ENCODE measurements at places on chromosomes 13 and 19.
A peak's percentile ranks its signal among the peaks of the same experiment; 100 is the strongest.

GRCh38 chr19:41515015-41515652, 60.8 kb upstream of the CEACAM21 start:
- DNase-seq, result no peak

- DNase-seq, result no peak
Measured at GRCh38 chr19:33701565-33701964, 79.8 kb downstream of the CHST8 start.

DNA sequence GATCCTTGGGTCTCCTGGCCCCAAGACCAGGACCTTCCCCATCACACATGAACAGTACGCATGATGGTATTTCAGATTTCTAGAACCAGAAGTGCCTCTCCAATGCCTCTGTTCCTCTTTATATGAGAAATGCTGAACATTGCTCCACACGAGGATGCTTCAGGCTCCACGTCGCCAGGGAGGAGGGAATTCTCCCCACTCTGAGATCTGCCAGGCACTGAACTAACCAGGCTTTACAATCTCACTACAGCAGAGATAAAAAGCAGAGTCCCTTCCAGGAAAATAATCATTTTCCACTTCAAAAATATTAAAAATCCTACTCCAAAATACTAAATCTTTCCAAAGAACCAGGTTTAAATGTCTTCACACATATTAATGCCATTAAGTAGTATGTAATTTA, 10.4 kb downstream of the DOCK9 start:
- no peak for DNase-seq

- DNase-seq, result peak; percentile 65
Measured at GRCh38 chr19:11496391-11497163, 9.1 kb downstream of the ZNF653 start.

DNA sequence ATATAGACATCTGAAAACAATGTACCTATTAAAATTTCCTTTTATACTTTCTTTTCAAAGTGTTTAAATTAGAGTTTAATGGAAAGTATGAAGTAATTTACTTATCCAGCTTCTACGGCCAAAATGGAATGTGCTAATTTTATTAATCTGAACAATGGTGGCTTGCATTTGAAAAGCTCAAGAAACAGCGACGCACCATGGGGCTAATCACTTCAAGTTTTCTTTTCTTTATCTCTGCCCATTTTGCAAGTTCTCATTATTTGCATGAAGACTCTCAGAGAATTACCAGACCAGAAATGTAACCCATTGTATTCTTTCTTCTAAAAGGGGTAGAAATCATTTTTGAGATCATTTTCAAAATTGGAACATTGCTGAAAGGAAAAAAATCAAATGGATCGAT, 204.0 kb upstream of the STARD13 start:
- DNase-seq, result no peak

DNA sequence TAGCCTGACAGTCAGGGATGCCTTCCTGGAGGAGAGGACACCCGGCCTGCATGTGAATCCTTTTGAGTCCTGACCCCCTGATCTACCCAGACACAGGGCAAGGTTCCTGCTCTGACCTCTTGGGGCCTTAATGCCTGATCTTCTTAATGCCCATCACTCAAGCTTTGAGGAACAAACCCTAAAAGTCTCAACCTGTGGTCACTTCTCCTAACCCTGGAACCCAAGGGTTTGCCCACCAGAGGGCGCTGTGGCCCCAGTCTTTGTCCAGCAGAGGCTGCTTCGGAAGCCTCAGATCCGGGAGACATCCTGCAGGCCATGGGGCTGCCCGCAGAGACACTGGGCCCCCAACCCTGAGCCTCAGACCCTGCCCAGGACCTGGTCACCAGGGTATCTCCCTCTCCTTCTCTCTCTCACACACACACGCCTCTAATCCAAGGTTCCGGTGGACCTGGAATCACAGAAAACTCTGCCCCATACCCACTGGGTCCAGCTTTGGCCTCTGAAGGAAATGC, 9.8 kb upstream of the DPF1 start:
- DNase-seq, result peak; percentile 73

GRCh38 chr13:84903391-84903790, 895.8 kb downstream of the SLITRK6 start:
- DNase-seq, result no peak

DNA sequence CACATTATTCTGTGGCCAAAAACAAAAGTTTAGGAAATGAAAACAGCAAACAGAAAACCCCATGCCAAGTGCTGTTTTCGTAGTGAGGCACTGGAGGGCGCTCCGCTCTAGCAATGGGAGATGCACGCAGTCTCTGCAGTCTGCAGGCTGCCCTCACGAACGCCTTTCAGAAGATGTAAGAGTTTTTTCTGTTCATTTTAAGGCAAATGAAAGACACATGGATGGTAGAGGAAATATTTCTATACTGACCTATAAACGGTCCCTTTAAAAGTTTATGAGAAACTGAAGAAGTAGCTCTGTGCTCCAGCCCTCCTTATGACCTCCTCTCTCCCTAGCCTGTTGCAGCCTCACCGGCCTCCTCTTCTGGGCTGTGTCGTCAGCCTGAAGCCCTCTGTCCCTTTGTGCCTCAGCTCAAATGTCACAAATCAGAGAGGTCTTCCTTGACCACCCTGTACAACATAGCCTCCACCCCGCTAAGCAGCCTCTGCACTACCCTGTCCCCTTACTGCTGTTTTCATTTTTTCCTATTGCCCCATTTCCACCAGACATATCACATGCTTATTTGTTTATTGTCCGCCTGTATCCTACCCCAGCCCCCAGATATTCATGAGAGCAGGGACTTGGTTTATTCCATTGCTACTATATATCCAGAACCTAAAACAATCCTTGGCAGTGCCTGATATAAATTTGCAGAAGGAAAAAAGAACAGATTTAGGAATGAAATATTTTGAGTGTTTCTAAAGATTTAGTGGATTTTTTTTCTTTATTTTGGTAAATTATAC, 116.4 kb downstream of the TM9SF2 start:
- DNase-seq, result no peak

- no peak for DNase-seq
Measured at GRCh38 chr19:39810424-39810823, 23.5 kb downstream of the DYRK1B start.

GRCh38 chr13:66222127-66222526, 1008.0 kb downstream of the PCDH9 start:
- no peak for DNase-seq

- no peak for DNase-seq
Measured at GRCh38 chr13:71606818-71607217, 260.2 kb downstream of the DACH1 start.

DNA sequence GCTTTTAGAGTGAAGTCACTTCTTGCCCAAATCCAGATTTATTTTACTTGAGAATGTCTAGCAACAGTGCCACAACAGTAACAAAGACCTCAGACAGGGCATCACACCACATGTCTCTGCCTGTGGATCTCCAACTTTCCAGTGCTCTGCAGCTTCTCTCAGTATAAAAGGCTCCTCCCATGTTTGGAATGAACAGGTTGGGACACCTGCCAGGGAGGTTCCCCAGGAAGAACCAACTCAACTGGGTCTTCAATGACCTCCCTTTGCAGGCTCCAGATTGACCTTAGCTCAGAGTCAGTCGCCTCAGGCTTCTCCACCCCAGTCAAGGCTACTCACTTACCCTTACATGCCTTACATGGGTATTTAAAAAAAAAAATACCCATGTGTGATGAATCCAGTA, 3.4 kb downstream of the ZNF823 start:
- DNase-seq, result peak; percentile 43

GRCh38 chr19:40312533-40312932, 27.4 kb upstream of the AKT2 start:
- no peak for DNase-seq

DNA sequence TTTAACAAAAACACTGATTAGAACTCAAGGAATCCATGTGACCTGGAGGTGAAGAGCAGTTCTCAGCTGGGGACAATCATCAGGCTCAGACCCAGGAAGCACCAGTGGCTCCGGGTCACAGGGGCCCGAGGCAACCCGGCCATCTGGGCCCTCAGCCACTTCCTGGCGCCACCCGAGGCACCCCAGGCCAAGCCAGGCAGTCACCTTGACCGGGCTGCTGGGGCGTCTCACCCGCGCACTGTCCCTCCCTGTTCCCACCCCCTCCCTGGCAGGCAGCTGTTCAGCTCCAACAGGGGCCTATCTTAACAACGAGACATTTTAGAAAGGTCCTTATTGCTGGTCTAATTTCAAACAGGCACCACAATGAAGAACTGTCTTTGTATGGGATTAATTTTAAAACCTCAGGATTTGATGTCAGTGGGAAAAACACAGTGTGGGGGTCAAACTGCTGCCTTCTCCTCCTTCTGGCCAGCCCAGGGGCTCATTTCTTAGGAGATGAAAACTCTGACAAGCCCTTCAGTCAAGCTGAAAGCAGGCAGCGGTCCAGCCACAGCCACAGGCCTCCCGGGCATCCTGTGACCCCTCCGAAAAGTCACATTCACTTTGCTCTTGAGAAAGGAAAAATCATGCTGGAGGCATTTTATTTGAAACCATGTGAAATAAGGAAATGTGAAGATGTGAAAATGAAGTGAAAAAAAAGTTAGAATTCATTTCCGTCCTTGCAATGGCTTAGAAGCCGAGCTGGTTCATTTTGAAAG, 83.3 kb downstream of the KCTD15 start:
- DNase-seq, result no peak

Measured in RWPE1 (cell line).